ENCODE measurements at places on chromosomes 13 and 19. TPM values are rescaled to one million over a fixed set of nuclear protein-coding genes. Genes with fewer than 3 reads are reported as not detected.

DNA sequence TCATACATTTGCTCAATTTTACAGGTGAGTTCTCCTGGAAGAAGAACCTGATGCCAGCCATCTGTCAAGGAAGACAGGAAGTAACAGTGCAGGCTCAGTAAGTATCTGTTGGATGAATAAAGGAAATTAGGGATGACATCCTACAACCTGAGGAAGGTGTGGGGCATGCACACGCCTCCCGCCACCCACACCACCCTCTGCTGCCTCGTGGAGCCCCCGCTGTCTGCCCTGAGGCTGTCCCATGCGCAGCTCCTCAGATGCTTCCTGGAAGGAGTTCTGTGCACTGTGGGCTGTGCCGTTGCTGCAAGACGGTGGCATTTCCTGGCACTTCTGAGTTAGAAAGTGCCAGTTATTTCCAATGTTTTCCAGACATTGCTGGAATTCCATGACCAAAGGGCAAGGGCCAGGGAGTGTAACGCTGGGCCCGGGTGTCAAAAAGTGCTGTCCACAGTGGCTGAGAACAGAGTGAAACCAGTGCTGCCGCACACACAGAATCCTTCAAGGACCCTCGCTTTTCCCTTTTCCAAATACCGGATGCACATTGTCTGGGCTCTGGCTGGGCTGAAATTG is 4.2 kb upstream of the TEX29 start:
- H3K27ac ChIP-seq = no peak overlapping the region
- DNase-seq = no peak
- no peaks in the 10 kb centered on the region for H3K27me3 ChIP-seq
- no peaks in the 10 kb centered on the region for H3K36me3 ChIP-seq
- no peak overlapping the region for H3K4me3 ChIP-seq

GRCh38 chr13:29676535-29676934 is 81.0 kb upstream of the SLC7A1 start:
- no peaks in the 10 kb centered on the region for H3K4me1 ChIP-seq
- H3K27ac ChIP-seq = no peak overlapping the region
- no peak for DNase-seq
- H3K36me3 ChIP-seq = no peaks in the 10 kb centered on the region
- H3K27me3 ChIP-seq = no peaks in the 10 kb centered on the region

DNA sequence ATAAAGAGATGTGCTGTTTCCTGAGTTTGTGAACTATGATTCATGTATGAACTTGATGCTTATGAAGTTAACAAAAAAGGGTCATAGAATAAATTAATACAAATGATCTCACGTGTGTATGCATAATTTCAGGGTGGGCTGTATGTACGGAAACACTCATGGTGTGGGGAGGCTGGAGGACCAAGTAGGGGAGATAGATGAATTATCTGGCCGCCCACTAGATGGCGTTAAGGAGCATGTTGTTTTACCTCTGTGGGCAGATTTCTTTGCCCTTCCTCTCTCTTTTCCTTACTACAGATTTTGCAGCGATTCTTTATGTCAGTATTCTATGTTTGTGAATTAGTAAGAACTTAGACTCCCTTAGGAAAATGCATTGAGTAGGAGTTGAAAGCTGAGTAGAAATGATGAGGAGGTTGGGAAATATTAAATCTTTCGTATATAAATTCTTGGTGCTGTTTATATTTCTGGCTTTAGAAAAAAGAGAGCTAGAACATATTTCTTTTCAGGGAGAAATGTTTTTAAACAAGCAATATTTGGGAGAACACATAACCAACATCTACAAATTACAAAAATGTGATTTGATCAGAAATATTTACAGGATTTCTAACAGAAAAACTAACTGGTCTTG is 47.4 kb upstream of the TMTC4 start:
- peaks cover 4% of the 10 kb centered on the region for H3K4me1 ChIP-seq
- H3K27me3 ChIP-seq = no peaks in the 10 kb centered on the region
- H3K27ac ChIP-seq = no peak overlapping the region
- DNase-seq = peak; percentile 29

DNA sequence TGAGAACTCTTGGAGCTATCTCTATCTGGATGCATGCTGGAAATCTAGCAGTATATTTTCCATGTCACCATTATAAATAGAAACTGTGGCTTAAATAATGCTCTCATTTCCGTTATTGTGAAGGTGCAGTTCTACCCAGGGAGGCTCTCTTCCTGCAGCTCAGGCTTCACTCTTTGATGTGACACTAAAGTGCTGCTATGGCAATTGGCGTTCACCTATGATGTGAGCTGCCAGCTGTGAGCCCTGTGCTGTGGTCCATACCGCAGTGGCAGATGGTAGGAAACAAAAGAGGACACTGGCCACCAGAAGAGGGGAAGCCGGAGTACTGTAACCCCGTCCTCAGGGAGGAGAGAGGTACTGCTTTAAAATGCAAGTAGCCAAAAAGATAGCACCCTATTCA is 40.6 kb upstream of the ZNF681 start:
- no peaks in the 10 kb centered on the region for H3K4me1 ChIP-seq
- no peak overlapping the region for H3K4me3 ChIP-seq
- H3K27me3 ChIP-seq = no peaks in the 10 kb centered on the region
- DNase-seq = no peak
- no peaks in the 10 kb centered on the region for H3K36me3 ChIP-seq
- H3K27ac ChIP-seq = no peak overlapping the region

Gene CYP4F2
- not detected for total RNA-seq

Gene MBD3L3
- not detected for total RNA-seq

Measured in pancreas (tissue), 10 donors.